CD4-positive, alpha-beta T cell treated with Interleukin-15 for 4 hours (primary cell): ENCODE measurements at places on chromosomes 13 and 19.

GRCh38 chr19:40592170-40592569 is 9.0 kb upstream of the LTBP4 start:
- DNase-seq: peak; percentile 23

- no peak for DNase-seq
These were observed 32.7 kb upstream of the NFIC start for GRCh38 chr19:3333662-3334061.

GRCh38 chr13:56720841-56721240 is 419.9 kb upstream of the PRR20A start:
- no peak for DNase-seq

DNA sequence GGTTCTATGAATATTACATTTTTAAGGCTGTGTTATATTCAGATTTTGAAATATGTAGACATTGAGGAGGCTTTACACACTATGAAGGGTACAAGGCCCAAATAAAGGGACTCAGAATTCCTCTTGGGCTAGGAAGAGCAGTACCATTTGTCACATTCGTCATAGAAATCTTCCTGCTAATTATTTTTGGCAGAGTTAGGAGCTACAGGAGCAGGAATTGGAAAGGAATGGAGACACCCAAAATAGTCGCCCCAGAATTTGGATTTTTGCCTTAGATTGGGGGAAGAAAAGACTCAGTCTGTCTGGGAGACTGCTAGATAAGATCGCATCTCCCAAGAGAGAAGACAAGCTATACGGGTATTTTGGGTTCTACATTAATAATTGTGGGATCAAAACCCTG is 176.4 kb upstream of the DACH1 start:
- no peak for DNase-seq

GRCh38 chr19:42487032-42487797 is 41.1 kb downstream of the CEACAM1 start:
- peak; percentile 7 for DNase-seq

DNA sequence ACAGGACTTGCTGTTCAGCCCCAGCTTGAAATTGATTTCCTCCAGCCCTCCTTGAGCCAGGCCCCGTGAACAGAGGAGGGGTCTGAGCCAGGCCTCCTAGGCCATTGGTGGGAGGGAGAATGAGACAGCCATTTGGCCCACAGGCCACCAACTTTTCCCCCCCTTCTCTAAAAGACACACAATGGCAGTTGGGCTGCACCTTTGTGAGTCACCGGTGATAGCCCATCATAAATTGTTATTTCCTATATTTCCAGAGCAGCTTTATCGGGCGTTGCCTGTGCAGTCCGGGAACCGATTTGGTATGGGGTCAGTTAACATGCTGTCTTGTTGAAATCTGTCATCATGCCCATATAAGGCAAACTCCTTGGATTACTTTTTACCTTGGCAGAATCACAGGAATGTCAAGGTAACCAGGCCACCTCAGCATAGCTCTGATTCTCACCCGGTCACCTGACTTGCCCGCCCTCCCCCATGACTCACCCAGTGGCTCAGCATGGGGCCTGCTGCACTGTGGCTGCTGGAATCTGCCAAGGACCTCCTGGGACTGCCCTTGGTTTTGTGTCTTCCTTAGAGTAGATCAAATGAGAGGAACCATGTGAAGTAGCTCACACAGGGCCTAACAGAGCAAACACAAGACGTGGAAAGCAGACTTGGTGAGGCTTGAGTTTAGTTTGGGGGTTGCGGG is 36.1 kb downstream of the ACTN4 start:
- DNase-seq: peak; percentile 74

- DNase-seq: no peak
These were observed 24.5 kb upstream of the LPAR6 start for GRCh38 chr13:48437371-48437770.

- peak; percentile 30 for DNase-seq
These were observed 685 bp downstream of the TCF3 start for GRCh38 chr19:1651568-1652291.

GRCh38 chr19:33375837-33376159 is 2.3 kb downstream of the CEBPG start:
- DNase-seq: no peak

DNA sequence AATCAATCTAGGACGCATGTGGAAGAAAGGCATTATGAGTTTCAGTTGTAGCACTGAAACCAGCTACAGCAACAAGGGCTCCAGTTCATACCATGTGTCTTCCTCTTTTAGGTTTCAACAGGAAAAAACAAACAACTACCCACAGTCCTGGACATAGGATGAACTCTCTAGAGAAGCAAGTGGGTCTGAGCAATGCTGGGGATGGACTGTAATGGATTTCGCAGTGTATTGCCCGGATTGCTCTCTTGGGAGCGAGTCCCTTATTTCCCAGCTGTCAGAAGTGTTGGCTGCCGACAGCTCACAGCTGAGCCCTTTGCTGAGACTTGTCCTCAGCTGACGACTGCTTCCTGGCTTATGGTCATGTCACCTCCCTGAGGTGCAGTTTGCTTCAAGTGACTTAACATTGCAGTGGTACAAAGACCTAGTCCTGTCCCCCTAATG is 12.1 kb upstream of the MYCBP2 start:
- no peak for DNase-seq

GRCh38 chr13:110125613-110126272 is 181.2 kb downstream of the COL4A1 start:
- DNase-seq: no peak

DNA sequence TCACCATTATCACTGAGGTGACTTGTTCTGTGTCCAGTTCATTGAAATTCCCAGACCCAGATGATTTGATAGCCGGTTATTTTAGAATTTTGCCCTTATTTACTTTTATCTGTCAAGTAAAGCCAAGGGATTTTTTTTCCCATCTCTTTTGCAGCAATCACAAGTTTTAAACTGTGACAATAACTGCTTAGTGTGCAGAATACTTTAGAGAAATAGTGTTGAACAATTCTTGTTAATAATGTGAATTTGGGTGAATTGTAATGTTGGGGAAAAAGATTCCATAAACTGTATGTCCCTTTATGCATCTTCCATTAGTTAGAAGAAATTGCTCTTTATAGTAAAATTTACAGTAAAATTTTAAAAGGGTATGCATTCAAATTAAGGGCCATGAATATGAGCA is 79.5 kb downstream of the SLITRK6 start:
- DNase-seq: no peak

- no peak for DNase-seq
These were observed 52.0 kb upstream of the GAS6 start for GRCh38 chr13:113915786-113916329.

GRCh38 chr13:30918662-30919405 is 12.8 kb downstream of the MEDAG start:
- DNase-seq: no peak

- no peak for DNase-seq
These were observed 83.1 kb downstream of the B3GLCT start for GRCh38 chr13:31282741-31283455.

- DNase-seq: no peak
These were observed at the start of gene TEX26 for GRCh38 chr13:30932481-30933353. Gene TEX26 (plus strand): TSS chr13:30932656. CDS start chr13:30932716, 60 bp downstream.

DNA sequence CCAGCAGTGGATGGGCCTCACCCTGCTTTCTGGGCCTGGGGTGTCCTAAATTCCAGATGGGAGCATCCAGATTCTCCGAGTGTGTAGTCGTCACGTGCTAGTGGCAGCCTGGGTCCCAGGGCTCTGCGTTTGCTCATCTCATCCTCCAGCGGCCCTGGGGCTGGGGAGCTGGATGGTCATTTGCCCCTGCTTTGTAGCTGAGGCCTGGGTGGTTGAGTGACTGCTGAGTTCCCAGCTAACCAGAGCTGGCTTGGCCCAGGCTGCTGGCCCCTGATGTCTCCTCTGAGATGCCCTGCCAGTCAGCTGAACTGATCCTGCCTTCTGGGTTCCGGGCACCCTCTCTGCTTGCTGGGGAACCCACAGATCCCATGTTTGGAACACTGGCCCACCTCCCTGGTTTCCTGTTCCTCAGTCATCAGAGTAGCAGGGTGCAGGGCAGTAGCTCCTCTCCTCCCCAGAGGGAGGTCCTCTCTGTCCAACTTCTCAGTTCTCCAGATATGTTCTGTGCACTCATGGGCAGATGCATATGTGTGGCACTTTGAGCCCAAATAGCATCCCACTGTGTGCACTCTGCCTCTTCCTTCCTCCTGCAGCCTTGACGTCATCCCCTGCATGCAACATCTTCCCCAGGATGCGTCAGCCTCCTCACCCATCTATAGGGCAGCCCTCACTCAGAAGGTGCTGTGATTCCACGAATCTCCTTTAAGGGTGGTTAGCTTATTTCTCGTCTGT is 22.4 kb upstream of the CRTC1 start:
- no peak for DNase-seq

GRCh38 chr19:4449022-4449638 is 8.5 kb downstream of the UBXN6 start:
- no peak for DNase-seq

DNA sequence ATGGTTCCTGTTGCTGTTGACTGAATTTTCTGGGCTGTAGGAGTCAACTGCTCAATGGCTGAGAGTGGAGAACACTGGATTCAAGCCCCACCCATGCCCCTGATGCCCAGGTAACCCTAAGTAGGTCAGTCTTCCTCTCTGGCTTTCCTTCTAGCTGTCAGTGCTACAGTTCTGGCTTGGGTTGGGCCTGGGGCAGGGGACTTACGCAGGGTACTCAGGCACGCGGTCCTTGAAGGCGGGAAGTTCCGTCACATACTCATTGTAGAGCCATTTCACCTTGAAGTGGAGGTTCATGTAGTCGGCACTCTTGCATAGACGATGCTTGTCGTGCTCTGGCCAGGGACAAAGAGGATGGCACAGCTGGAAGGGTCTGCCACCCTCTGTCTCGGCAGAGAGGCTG is 55.6 kb downstream of the UNC13A start:
- no peak for DNase-seq

GRCh38 chr13:75812751-75813181 is 176.6 kb downstream of the LMO7 start:
- no peak for DNase-seq

GRCh38 chr13:29934531-29935308 is 84.3 kb upstream of the UBL3 start:
- no peak for DNase-seq

DNA sequence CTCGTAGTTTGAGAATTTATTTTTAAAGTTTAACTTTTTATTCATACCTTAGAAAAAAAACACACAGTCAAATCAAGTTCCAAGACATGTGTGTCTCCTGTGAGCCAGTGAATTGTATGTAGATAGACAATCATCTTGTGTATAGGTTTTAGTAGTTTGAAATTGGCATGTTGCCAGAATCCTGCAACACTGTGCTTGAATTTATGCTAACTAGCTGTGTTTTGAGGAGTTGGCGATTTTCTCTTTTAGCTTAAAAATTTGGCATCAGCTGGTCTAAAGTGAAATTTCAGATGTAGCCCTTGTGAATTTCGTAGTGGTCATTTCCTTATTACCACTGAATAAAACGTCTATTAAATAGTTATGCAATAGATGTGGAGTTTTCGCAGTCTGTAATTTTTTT is 213.2 kb downstream of the ATP8A2 start:
- no peak for DNase-seq

DNA sequence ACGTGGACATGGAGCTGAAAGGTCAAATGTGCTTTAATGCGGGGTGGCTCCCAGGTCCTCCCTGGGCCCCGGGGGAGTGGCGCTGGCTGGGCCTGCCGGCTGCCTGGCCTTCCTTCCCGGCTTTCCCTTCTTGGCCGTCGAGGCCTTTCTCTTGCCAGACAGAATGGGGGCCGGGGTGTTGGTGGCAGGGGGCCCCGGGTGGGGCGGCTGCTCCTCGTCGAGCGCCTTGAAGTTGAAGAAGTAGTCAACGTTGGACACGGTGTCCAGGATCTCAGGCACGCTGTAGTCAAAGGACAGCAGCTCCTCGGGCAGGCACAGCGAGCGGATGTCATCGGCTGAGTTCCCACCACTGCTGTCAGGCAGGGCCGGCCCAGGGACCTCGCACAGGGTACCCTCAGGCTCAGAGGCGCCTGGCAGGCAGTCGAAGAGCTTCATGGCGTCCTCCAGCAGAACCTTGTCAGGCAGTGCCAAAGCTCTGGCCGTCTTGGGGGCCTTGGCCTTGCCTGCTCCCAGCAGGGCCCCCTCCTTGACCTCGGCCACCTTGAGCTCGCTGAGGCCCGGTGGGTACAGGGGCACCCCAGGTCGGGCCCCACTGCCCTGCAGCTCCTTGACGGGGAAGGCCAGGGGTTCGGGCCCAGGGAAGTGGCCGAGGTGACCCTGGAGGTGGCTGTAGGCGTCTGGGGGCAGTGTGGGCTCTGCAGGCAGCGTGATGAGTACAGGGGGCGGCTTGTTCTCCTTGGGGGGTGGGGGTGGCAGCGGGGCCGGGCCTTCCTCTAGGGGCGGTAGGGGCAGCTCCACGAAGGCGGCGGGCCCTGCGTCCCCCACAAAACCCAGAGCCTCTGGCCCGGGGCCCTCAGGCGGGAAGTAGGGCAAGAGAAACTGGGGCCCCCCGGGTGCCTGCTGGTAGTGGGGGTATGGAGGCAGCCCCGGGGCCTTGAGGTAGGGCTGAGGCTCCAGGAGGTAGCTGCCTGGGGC is 1.3 kb downstream of the PRR22 start:
- no peak for DNase-seq

DNA sequence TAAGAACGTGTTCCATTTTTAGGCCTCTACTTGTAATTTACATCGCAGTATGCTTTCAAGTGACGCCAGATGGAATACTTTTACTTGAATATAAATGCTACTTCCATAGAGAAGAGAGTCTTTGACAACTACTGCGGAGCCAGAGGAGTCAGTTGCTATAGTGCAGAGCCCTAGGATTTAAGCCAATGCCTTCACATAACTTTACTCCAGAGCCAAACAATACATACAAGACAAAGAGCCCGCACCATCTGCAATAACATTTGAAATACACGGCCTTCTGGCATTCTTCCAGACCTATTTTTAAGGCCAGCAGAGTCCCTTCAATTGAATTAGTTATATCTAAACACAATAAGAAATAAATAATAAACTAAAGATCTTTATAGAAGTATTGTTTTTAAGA is 59.4 kb downstream of the XPO4 start:
- DNase-seq: no peak

GRCh38 chr19:1789261-1790041 is 22.6 kb downstream of the ATP8B3 start:
- no peak for DNase-seq

DNA sequence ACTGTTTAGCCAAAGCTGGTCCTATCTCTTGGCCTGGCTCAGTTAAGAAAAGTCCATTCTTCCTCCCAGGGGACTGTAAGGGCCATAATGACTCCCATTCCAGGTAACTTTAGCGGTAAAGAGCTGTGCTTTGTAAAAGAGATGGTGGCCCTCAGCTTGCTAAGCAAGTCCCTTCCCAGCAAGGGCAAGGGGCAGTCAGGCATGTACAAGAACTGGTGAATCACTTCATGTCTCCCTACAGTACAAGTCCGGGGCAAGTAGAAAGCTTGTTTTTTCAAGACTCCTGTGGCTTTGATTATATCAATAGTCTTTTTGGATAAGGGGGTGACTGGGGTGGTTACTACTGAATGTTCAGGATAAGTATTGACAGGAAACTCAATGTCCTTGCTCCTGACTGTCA is 88.9 kb downstream of the SLC25A15 start:
- no peak for DNase-seq
